HCT116 (cell line): ENCODE measurements at places on chromosomes 16 and 17. TPM values are rescaled to one million over a fixed set of nuclear protein-coding genes. Genes with fewer than 3 reads are reported as not detected.

DNA sequence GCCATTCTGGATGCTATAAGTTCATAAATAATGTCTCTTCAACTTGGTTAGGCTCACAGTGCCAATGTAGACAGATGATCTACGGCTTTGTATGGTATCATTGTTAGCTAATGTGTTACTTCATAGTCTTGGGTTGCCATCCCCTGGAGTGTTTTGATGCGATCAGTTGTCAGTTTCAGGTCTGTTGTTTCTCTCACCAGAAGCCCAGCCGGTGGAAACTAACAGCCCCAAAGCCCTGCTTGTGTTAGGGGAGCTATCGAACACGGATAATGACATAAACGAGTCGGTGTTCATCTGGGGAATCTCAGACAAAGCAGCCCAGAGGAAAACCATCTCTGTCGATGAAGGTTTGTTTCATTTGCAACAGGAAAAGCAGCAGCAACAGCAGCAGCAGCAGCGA is 107.4 kb upstream of the ANKFN1 start:
- peaks cover 9% of the 10 kb centered on the region; the same call in 1 of the 2 replicates for H3K27me3 ChIP-seq
- H3K36me3 ChIP-seq, result no peaks in the 10 kb centered on the region
- DNase-seq, result no peak
- H3K4me1 ChIP-seq, result no peaks in the 10 kb centered on the region
- no peak overlapping the region for H3K4me3 ChIP-seq

- no peaks in the 10 kb centered on the region for H3K27me3 ChIP-seq
- DNase-seq, result no peak
- H3K4me3 ChIP-seq, result no peak overlapping the region
- H3K27ac ChIP-seq, result no peak overlapping the region
- no peaks in the 10 kb centered on the region for H3K36me3 ChIP-seq
- H3K4me1 ChIP-seq, result peaks cover 14% of the 10 kb centered on the region; the same call in 1 of the 2 replicates
Measured at GRCh38 chr16:86347090-86347489, 163.2 kb upstream of the FOXF1 start.

GRCh38 chr17:32609085-32609484 is 122.3 kb downstream of the CDK5R1 start:
- H3K36me3 ChIP-seq, result no peaks in the 10 kb centered on the region
- H3K4me1 ChIP-seq, result peaks cover 7% of the 10 kb centered on the region; the same call in 1 of the 2 replicates
- H3K27me3 ChIP-seq, result no peaks in the 10 kb centered on the region
- H3K4me3 ChIP-seq, result no peak overlapping the region
- no peak overlapping the region for H3K27ac ChIP-seq
- peak; percentile 31 for DNase-seq

- H3K4me3 ChIP-seq, result no peak overlapping the region
- no peaks in the 10 kb centered on the region for H3K4me1 ChIP-seq
- H3K36me3 ChIP-seq, result no peaks in the 10 kb centered on the region
- DNase-seq, result peak; percentile 16
Measured at GRCh38 chr17:18321309-18321708, 6.2 kb downstream of the SMCR8 start.

GRCh38 chr17:82609655-82610054 is 38.6 kb downstream of the WDR45B start:
- no peaks in the 10 kb centered on the region for H3K4me1 ChIP-seq
- H3K27me3 ChIP-seq, result no peaks in the 10 kb centered on the region
- no peak for DNase-seq
- H3K4me3 ChIP-seq, result no peak overlapping the region

The NSRP1 gene
- 24.9 TPM for total RNA-seq

GRCh38 chr17:44200478-44201155 is 933 bp upstream of the ATXN7L3 start:
- H3K36me3 ChIP-seq, result peaks cover 11% of the 10 kb centered on the region; the same call in 1 of the 2 replicates
- no peak for DNase-seq
- H3K4me1 ChIP-seq, result peaks cover 51% of the 10 kb centered on the region
- H3K4me3 ChIP-seq, result peak overlapping the region; percentile 81

DNA sequence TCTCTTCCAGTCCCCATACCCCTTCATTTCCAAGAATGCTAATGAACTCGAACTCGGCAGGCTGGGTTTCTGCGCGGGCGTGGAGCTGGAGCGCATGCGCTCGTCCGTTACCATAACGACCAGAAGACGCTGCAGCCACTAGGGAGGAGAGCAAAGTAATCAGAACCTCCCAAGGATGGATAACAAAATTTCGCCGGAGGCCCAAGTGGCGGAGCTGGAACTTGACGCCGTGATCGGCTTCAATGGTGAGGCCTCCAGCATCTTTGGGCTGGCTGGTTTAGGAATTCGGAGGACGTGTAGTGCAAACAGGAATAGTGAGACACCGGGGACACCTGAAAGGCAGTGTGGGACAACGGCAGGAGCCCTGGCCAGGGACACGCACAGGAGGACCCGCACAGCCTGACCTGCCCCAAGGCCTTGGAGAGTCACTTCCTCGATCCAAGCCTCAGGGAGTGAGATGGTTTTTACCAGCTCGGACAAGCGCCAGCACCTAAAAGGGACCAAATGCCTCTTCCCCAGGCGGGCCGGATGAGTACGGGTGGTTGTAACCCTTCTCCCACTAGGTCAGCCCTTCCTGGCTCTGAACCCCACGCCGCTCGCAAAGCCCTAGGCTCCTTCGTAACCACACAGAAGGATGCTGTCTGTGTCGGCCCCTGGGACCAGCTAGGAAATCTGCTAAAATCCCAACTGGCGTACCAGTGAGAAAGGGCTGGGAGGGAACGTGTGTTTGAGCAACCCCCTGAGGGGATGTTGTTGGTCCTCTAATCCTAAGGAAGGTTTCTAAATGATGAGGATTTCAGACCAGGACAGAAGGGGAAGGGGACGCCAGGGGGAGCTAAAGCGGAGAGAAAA is at the start of gene CFAP52:
CFAP52 (plus strand) TSS at position 122 of the 852 bp plus-strand sequence; CDS start at position 176, 54 bp downstream.
- H3K27me3 ChIP-seq, result no peaks in the 10 kb centered on the region
- H3K27ac ChIP-seq, result peak within 1 kb of the TSS; percentile 51
- peak; percentile 48 for DNase-seq
- peaks cover 5% of the 10 kb centered on the region; the same call in 1 of the 2 replicates for H3K4me1 ChIP-seq
- H3K4me3 ChIP-seq, result peak within 1 kb of the TSS; percentile 97
- no peaks in the 10 kb centered on the region for H3K36me3 ChIP-seq

DNA sequence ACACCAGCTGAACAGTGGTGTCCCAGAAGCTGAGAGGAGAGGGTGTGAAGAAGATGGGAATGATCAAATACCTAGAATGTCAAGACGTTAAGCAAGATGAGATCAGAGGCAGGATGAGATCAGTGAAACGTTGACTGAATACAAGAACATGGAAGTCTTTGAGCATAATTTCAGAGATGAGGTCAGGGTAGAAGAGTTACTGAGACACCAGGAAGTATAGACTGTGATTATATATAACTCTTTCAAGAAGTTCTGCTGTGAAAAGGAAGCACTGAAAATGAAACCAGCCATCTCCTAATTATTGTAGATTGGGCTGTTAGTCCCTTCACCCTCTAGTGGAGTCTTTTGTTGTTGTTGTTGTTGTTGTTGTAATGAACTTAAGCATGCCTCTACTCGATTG is 9.1 kb downstream of the SHCBP1 start:
- peaks cover 36% of the 10 kb centered on the region for H3K36me3 ChIP-seq
- no peak for DNase-seq
- no peak overlapping the region for H3K27ac ChIP-seq
- no peaks in the 10 kb centered on the region for H3K27me3 ChIP-seq
- H3K4me3 ChIP-seq, result no peak overlapping the region

The SPNS3 gene
- total RNA-seq, result 0.37 TPM

- no peaks in the 10 kb centered on the region for H3K36me3 ChIP-seq
- H3K27ac ChIP-seq, result no peak overlapping the region
- peaks cover 12% of the 10 kb centered on the region for H3K4me1 ChIP-seq
- no peaks in the 10 kb centered on the region for H3K27me3 ChIP-seq
- DNase-seq, result no peak
Measured at GRCh38 chr16:58462997-58463941, 36.7 kb upstream of the NDRG4 start.

DNA sequence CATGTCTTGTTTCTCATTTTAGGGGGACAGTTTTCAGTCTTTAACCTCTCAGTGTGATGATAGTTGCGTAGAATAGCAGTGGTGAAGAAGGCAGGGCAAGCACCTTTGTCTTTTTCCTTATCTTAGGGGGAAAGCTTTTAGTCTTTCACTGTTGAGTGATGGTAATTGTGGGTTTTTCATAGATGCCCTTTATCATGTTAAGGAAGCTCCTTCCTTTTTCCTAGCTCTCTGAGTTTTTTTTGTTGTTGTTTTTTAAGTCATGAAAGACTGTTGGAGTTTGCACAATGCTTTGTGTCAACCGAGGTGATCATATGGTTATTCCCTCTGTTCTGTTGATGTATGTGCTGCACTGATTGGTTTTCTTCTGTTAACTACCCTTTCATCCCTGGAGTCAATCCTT is 15.7 kb downstream of the NOL11 start:
- H3K4me3 ChIP-seq, result no peak overlapping the region
- H3K27me3 ChIP-seq, result no peaks in the 10 kb centered on the region
- no peak for DNase-seq
- H3K27ac ChIP-seq, result no peak overlapping the region

- no peaks in the 10 kb centered on the region for H3K27me3 ChIP-seq
- no peaks in the 10 kb centered on the region for H3K36me3 ChIP-seq
- 0 out of 2 replicates have a peak, but pooled peaks cover 2% of the 10 kb centered on the region for H3K4me1 ChIP-seq
- no peak for DNase-seq
- H3K27ac ChIP-seq, result no peak overlapping the region
- no peak overlapping the region for H3K4me3 ChIP-seq
Measured at GRCh38 chr17:19769946-19770652, 22.0 kb upstream of the ALDH3A1 start.

DNA sequence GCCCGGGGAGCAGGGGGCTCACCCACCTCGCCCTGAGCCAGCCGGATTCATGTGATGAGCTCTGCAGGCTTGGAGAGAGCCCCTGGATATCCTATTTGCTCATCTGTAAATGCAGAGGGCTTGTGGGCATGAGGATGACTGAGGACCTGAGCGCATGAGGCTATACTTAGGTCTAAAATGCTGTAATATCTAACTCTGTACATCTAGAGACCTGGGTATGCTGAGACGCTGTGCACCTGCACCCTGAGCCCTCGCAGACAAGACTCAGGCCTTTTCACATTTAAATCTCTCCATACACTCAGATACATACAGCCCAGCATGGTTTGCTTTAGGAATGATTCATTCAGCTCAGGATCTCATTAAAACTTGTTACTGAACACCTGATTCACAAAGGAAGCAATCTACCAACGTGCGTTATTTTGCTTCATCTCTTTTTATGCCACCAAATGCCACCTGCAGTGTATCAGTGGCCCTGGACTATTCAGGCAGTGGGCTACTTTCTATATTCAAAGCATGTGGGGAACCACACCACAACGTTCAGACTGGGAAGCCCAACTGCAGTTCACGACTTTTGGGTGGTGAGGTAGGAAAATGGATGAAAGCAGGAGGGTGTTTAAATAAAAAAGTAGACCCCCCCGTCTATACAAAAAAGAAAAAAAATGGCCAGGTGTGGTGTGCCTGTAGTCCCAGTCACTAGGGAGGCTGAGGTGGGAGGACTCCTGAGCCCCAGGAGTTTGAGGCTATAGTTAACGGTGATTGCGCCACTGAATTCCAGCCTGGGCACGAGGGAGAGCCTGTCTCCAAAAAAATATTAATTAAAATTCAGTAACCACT is 12.0 kb downstream of the USP7 start:
- H3K4me1 ChIP-seq, result no peaks in the 10 kb centered on the region; the same call in 1 of the 2 replicates
- no peak overlapping the region for H3K4me3 ChIP-seq
- H3K27ac ChIP-seq, result no peak overlapping the region
- no peaks in the 10 kb centered on the region for H3K27me3 ChIP-seq
- DNase-seq, result no peak

The BLMH gene
- 51.2 TPM for total RNA-seq

The AOC3 gene
- 5.9 TPM for total RNA-seq

GRCh38 chr17:38349097-38349730 is 2.4 kb upstream of the SOCS7 start:
- H3K36me3 ChIP-seq, result no peaks in the 10 kb centered on the region
- no peaks in the 10 kb centered on the region for H3K27me3 ChIP-seq
- H3K4me3 ChIP-seq, result no peak overlapping the region
- H3K4me1 ChIP-seq, result peaks cover 4% of the 10 kb centered on the region; the same call in 1 of the 2 replicates
- no peak overlapping the region for H3K27ac ChIP-seq
- peak; percentile 56 for DNase-seq

DNA sequence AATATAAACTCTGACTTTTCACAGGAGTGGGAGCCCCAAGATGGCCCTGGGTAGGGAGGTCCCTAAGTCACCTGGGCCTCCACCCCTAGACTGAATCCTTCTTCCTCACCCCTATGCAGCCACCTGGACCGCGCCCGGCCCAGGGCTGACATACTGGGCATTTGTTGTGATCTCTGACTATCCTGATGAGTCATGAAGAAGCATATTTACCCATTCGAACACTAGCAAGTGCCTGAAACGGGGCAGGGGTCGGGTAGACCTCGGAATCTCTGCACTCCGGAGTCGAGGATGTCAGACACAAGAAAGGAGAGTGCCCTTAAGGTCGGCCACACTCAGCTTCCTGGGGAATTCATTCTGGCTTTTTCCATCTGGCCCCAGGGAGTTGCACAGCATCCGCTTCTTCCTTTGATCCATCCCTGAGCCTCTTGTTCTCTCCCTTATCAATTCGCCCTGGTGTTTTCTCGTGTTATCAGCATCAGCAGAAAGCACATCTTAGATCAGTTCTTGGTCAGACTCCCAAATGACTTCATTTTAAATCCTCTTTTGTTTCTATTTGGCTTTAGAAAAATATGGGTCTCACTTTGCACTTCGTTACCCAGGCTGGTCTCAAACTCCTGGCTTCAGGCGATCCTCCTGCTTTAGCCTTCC is 10.4 kb downstream of the METTL22 start:
- H3K4me1 ChIP-seq, result no peaks in the 10 kb centered on the region
- H3K36me3 ChIP-seq, result peaks cover 52% of the 10 kb centered on the region
- no peak for DNase-seq
- no peaks in the 10 kb centered on the region for H3K27me3 ChIP-seq
- no peak overlapping the region for H3K27ac ChIP-seq

The ABCA9 gene
- not detected for total RNA-seq

The PRSS22 gene
- total RNA-seq, result 20.2 TPM

DNA sequence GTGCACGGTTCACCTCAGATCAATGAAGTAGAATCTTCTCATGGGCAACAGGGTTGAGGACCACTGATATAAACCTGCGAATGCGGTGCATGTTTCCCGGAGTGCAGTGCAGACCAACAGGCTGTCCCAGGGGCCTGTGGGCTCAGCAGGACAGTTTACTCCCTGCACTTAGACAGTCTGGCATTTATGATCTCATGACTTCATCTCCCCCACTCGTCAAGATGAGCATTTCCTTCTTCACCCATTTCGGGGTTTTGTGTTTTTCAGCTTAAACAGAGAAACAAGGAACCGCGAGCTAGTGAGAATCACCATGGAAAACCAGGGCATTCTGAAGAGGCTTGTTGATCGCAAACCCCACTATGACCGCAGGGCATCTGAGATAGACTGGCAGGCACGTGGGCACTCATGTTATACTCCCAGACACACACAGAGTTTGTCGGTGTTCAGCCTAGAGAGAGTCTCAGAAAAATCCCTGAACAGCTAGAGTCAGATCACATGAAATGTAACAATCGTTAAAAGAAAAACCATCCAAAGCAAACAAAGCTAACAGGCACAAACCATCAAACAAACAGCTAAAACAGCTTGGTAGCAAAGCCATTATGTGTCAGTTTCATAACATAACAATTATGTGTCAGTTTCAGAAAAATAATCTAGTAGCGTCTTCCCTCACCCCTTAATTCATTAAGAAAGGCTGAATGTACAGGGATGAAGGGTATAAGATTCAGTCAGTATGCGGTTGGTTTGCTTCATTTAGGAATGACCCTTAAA is 2.9 kb downstream of the CFAP97D1 start:
- H3K36me3 ChIP-seq, result no peaks in the 10 kb centered on the region
- DNase-seq, result no peak
- H3K4me3 ChIP-seq, result no peak overlapping the region
- no peaks in the 10 kb centered on the region for H3K27me3 ChIP-seq
- peaks cover 3% of the 10 kb centered on the region; the same call in 1 of the 2 replicates for H3K4me1 ChIP-seq
